ENCODE measurements at places on chromosomes 5 and 9.

DNA sequence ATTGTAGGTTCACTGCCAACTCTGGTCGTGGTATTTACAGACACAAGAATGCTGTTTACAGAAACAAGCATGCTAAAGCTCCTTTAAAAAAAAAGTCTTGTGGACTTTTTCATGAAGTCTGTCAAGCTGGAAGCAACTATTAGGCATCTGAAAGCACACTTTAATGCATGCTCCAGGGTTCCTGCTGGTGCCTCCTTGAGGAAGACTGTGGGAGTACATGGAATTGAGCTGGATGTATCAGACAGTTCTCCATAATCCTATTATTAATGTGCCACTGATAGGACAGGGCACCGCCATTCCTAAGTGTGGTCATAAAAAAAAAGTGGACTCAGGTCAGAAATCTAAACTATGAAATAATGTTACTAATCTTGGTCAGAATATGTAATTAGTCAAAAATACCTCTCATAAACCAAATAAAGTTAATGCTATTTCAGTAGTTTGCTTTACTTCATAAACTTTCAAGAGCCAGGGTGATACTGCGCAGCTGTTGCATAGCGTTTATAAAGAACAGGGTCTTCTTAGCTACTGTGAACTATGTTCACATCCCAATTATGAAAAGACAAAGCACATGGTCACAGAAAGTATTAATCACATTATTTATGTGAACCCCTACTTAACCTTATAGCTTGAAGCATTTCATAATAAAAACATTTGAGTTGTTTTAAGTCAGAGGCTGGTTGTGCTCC lies 390.8 kb upstream of the PTGER4 start:
- no peak for DNase-seq

DNA sequence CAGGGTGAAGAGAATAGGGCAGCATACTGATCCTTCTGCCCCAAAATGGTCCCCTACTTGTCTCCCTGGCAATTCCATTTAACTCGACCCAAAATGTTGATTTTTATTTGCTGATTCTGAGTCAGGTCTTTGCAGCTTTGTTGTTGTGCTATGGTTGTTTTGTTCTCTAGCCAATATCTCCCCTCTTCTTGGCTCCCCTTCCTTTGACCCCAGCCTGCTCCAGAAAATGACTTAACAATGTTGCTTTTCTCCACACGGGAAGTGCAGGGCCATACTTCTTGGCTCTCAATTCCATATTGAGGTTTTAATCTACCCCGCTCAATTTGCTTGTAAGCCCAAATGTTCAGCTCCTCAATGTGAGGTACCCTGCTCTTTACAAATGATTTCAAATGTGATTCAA lies 330.0 kb downstream of the RASEF start:
- DNase-seq: peak; percentile 42

- no peak for DNase-seq
Observed at GRCh38 chr9:102178811-102179210, 440.4 kb upstream of the GRIN3A start.

- no peak for DNase-seq
Observed at GRCh38 chr9:127778280-127779135, at the start of gene SH2D3C. Gene SH2D3C (minus strand): TSS chr9:127778666. CDS start chr9:127778627, 39 bp downstream.

DNA sequence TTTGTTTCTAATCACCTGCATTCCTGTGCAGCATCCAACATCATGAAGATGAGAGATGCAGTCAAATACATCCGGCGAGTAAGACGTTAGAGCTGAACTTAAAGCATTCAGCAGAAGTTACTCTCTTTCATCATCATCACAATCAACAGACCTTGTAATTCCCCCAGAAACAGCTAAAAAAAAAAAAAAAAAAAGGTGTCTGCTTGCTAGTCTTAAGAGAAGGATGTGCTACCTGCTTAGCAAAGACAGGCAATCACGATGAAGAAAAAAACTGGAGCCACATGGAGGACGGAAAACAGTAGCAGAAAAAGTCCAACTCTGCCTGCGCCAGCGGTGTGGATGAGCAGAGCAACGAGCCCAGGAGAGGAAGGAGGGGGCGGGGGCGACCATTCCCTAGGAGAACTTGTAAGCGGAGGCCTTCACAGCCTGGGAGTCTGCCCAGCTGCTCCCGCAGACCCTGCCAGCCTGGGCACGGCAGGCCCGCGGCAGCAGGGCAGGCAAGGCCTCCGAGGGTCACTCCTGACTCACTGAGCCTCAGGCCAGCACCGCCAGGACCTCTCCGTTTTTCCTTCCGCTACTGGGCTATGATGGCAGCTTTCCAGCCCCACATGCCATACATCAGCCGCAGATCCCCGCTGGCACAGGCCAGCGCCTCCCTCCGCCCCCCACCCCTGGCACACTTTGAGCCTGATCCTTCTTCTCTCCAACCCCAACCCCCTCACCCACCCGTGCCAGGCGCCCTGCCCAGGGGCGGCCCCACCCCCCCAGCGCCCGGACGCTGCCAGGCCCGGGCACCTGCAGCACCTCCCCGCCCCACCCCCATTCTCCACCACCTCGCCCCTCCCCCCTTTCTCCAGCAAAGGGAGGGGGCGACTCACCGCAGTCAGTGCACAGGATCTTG lies 1.4 kb downstream of the NRG2 start:
- DNase-seq: peak; percentile 59

- DNase-seq: no peak
Observed at GRCh38 chr5:91401175-91401574, 18.1 kb upstream of the ARRDC3 start.

- DNase-seq: no peak
Observed at GRCh38 chr5:16578474-16578883, 38.3 kb downstream of the RETREG1 start.

- DNase-seq: no peak
Observed at GRCh38 chr9:130447193-130447816, 2.5 kb downstream of the ASS1 start.

DNA sequence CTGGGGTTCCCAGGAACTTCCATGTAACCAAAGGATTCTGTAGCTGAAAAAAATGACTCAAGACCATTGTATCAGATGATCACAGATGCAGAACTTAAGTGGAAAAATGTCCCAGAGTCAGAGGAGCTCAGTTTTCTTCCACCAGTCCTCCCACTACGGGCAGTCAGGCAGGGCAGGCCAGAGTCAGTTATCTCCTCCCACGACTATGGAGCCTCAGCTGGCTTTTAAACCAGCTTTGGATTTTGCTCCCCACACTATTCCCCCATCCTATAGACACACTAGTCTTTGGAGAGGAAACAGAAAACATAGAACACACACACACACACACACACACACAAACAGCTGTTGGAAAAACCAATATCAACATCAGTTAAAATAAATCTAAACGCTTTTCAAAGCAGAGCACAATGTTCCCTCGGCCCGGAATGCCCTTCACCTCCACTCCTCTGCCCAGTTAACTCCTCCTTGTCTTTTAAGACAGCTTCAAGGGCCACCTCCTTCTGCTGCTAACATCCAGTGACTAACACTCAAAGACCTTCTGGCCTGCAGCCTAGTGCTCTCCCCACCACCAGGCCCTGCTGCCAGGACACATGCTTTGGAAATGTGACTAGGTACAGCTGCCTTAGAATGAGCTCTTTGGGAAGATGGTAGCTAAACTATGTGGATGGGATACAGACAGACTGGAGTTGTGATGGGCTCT lies 56.8 kb downstream of the NIPAL4 start:
- DNase-seq: no peak

DNA sequence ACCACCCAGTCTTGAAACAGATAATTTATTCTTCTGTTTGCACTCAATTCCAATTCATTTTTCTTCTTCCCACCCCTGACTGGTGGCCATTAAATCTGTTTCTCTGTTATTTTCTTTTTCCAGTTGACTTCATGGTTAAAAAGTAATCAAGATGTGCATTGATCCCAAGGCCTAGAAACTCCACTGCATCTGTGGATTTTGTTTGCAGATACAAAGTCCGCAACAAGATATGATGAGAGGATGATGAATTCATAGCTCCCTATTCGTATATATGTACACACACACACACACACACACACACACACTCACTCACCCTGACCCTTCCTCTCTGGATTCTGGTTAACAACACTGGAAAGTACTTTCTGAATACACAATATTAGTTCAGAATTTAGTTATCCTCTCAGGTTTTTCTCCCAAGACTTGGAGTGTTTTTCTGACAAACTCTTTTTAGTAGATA lies 52.4 kb downstream of the CD180 start:
- DNase-seq: no peak

- DNase-seq: no peak
Observed at GRCh38 chr5:123132316-123132715, 43.3 kb downstream of the PRDM6 start.

- no peak for DNase-seq
Observed at GRCh38 chr9:29290516-29290915, 1717.2 kb upstream of the C9orf72 start.

DNA sequence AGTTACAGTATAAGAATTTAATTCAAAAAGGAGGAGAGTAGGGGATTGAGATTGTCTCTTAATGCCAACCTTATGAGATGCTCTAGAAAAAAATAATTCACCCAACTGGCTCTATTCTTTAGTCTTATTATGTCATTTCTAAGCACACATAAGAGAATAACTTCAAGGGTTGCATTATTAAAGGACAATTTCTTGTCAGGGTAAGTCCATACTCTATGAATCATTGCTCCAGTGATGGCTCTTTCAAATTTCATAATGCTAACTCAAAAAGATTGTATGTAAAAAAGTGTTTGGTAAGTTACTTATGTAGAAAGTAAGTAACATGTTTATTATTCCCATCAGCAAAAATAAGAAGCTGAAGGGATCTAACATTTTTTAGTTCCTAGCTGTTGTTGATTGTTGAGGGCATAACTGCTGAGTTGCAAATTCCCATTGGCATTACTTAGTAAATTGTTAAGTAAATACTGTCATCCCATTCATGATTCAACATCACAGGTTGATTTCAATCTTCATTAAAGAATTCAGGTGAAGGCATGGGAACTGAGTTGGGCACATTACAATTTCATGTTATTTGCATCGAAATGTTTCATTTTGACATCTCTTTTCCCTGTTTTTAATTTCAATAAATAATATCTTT lies 28.6 kb downstream of the ALDH1A1 start:
- no peak for DNase-seq

- no peak for DNase-seq
Observed at GRCh38 chr5:97172227-97172626, 10.8 kb downstream of the RIOK2 start.

GRCh38 chr5:7878381-7878873 lies 9.5 kb downstream of the MTRR start:
- DNase-seq: no peak

DNA sequence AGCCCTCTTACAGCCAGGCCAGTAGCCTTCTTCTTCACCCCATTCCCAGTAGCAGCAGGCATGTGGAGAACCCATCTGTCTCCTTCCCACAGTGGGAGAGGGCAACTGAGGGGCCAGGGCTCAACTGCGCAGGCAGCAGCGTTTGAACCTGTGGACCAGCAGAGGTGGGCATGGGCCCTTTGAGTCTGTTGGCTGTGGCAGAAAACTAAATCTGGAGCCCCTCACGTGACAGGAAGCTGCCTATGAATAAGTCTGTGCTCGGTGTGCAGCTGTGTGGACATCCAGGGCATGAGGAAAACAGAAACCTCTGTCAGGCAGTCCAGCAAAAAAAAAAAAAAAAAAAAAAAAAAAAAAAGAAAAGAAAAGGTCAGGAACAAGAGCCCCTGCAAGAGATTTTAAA lies 189.2 kb upstream of the NR3C1 start:
- no peak for DNase-seq

- DNase-seq: no peak
Observed at GRCh38 chr9:35341021-35341420, 148.9 kb upstream of the RUSC2 start.

DNA sequence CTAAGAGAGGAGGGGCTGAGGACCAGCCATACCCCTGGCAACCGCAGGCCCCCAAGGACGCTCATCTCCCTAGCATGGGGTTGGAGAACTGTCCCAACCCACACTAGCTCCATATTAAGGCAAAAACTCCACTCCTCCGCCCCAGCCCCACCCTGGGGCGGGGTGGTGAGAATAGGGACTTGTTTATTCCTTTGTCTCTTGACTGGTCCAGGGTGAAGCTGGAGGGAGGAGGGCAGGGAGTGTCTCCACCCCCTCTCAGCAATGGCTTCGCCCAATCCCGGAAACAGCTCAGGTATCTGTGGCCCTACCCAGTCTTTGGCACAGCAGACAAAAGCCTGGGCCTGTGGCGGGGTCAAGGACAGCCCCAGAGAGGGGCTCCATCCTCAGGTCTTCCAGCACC lies 16.9 kb downstream of the PRRX2 start:
- no peak for DNase-seq

- DNase-seq: no peak
Observed at GRCh38 chr5:60403343-60404006, 296.5 kb downstream of the DEPDC1B start.

DNA sequence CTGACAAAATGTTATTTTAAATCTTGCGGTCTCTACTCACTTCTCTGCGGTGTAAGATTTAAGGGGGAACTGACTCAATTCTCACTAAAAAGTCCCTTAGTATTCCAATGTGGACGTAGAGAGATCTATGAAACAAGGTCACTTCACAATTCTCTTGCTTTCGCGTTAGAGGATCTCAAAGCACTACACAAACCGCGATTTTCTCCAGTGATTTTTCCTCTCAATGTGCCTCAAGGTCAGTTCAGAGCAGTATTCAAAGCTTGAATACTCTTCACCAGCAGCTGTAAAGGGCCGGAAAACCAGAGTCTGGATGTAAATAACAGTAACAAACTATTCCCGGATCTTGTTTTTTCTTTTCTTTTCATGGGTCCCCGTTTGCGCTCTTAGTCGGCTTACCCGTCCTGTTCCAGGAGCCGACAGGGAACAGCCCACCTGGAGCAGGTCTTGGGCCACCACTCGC lies 128.2 kb downstream of the TMEM161B start:
- no peak for DNase-seq

DNA sequence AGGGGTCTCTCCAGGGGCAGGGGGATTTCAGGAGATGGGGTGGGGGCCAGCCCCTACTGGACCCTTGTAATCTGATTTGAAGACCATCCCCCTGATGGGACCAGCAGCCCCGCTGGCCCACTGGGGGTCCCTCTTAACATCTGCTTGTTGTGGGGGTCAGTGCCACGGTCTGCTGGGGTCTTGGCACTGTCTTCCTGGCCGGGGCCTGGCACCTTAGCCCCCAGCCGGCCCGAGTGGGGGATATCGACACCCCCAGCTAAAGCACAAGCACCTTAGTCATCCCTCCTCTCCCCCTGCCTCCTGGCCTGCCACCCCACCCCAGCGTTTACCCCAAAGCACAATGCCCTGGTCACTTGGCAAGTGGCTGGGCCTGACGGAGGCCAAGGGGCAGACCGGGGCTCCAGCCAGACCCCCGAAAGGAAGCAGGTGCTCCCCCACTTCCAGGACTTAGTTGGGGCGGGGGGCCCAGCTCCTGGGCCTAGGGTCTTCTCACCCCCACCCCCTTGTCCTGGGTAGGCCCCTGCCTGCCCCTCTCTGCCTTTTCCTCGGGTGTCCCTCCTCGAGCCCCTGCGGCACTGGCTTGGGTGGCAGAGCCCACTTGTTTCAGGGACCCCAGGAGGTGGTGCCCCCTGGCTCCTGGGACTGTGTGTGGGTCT lies 1.4 kb upstream of the NFX1 start:
- no peak for DNase-seq

- DNase-seq: no peak
Observed at GRCh38 chr5:142073362-142073988, 35.1 kb upstream of the NDFIP1 start.
